NCI-H446 (cell line): ENCODE measurements at places on chromosomes 4 and X.

GRCh38 chr4:135249024-135249423 is 1047.4 kb upstream of the PABPC4L start:
- DNase-seq, result no peak

GRCh38 chr4:66688674-66689073 is 856.6 kb downstream of the CENPC start:
- peak; percentile 51 for DNase-seq

- no peak for DNase-seq
These were observed 72.2 kb downstream of the FAM184B start for GRCh38 chr4:17708992-17709762.

- DNase-seq, result no peak
These were observed 39.2 kb downstream of the SGMS2 start for GRCh38 chr4:107863850-107864371.

DNA sequence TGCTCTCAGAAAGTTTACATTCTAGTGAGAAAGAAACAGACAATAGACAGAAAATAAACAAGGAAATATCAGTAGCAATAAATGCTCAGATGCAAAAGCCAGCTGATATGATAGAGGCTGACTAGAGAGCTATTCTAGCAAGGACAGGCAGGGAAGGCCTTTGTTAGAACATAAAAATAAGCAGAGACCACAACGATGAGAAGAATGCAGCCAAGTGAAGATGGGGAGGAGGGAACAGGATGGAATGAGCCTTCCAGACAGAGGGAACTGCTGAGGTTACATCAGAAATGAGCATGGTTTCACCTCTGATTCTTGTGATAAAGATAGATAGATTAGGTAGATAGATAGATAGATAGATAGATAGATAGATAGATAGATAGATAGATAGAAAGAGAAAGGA is 7.6 kb upstream of the SOWAHB start:
- DNase-seq, result no peak

- DNase-seq, result no peak
These were observed 411.1 kb downstream of the TRIML1 start for GRCh38 chr4:188550296-188550695.

GRCh38 chrX:1883772-1884171 is 268.9 kb downstream of the ASMT start:
- DNase-seq, result no peak

DNA sequence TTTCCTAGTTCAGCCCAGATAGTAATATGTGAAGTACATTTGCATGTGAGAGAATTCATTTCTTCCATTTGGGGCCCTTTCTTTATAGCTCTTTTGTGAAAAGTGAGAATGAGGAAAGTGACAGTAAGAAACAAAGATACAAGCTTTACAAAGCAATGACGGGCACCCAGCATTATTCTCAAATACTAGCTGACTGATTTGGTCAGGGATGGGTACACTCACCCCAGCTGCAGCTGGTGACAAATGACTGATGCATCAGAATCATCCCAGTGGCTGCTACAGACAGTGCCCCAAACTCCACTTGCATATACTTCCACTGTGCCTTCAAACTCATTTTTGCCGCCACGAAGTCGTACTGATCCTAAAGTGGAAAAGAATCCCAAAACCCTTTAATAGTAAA is 14.8 kb downstream of the PRSS12 start:
- DNase-seq, result no peak

DNA sequence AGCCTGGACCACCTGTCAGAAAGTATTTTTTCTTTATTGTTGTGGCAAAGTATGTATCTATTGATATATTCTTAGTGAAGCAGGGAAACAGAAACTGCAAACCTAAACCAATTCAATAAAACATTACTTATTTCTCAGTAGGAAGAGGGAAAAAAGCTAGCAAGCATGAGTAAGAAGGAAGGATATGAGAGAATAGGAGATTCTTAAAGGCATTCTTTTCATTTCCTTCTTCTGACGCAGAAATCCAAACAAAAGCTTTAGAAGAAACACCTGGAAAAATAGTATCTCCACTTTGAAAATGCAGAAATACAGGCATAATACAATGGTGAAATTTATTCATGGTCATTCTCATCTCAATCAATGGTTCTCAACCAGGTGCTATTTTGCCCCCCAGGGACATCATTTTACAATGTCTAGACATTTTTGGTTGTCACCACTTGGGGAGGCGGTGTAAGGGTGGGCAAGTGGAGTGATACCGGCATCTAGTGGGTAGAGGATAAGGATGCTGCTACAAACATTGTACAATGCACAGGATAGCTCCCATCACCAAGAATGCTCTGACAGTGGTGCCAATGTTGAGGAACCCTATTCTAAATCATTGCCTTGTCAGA is 21.7 kb upstream of the ATXN3L start:
- no peak for DNase-seq

- no peak for DNase-seq
These were observed 37.1 kb upstream of the TRPC3 start for GRCh38 chr4:121988950-121989349.

DNA sequence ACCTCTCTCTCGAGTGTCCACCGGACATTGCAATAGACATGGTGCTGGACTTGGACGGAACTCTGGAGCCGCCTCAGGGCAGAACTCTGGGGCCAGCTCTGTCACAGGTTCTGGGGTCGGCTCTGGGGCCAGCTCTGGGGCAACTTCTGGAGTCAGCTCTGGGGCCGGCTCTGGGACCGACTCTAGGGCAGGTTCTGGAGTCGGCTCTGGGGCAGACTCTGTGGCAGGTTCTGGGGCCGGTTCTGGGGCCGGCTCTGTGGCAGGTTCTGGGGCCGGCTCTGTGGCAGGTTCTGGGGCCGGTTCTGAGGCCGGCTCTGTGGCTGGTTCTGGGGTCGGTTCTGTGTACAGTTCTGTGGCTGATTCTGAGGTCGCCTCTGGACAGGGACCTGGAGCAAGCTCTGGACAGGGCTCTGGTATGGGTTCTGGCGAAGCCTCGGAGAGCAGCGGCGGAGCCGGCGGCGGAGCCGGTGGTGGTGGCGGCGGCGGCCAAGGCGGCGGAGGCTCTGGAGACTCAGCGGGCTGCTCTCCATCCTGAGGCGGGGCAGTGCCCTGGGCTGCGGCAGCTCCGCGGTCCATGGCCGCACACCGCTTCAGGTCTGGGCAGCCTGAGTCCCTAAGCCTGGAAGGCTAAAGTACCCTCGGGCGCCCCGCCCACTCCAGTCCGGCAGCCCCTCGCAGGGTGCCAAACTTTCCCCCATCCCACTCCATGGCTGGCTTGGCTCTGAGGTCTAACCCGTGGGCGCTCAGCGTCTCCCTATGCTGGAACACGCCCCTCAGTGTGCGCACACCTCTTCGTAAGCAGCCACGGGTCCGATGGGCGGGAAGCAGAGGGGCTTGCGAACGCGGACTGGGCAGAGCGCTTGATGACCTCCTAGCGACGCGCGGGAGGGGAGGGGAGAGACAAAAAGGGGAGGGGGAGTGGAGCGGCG is at the start of gene DGKK:
TSS of gene DGKK (minus strand) at position 723 of the 929 bp plus-strand sequence. CDS start at position 576, 147 bp downstream.
- DNase-seq, result no peak

GRCh38 chr4:140269369-140269768 is 104.1 kb upstream of the SCOC start:
- no peak for DNase-seq

DNA sequence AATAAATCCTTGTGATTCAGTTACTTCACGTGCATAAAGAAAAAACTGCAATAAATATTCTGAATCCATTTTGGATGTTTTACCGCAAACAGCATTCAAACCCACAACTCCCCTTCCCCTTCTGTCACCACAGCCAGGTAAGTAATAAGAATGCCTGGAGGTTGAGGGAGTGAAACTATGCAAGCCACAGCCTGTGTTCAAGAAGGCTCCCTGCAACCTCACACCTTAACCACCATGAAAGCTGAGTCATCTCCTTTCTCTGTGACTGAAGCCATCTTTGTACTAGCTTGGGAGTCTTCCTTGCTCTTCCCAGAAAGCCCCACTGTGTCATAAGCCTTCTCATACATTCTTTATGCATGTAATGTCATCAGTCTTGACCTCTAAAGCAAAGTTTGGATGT is 297.0 kb upstream of the PUDP start:
- DNase-seq, result no peak

- DNase-seq, result no peak
These were observed 76.8 kb downstream of the FAM114A1 start for GRCh38 chr4:38944440-38944839.

DNA sequence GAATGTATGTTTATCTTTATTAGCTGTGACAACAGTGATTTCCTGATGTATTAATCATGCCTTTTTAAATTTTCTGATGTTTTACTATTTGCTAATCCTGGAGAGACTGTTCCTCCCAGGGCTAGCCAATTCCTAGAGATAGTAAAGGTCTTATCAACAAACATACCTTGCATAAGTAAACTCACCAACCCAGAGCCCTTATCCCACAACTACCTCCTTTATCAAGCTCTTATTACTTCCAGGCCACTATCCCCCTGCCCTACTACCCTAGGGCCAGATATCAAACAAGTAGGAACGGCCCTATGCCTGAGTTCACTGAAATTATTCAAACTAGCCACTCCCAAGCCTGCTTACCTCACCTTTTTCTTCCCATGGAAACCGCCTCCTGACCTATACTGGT is 58.2 kb upstream of the NPNT start:
- DNase-seq, result no peak

DNA sequence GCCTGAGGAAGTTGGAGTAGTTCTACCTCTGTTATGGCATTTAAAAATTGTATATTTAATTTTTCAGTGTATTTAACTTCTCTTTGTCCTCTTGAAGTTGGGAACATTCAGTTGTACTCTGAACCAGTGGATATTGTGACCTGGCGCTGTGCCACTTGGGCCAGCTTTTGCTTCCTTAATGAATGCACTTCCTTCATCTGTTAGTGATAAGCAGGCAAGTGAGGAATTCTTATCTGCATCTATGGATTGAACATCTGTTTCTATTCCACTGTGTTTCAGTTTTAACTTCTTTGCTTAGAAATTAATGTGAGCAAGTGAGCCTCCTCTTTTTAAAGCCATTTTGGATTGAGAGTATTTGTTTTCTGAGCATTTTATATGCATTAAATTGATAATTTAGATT is 128.3 kb downstream of the UCHL1 start:
- no peak for DNase-seq

GRCh38 chr4:152074573-152074972 is 313.8 kb upstream of the GATB start:
- no peak for DNase-seq

DNA sequence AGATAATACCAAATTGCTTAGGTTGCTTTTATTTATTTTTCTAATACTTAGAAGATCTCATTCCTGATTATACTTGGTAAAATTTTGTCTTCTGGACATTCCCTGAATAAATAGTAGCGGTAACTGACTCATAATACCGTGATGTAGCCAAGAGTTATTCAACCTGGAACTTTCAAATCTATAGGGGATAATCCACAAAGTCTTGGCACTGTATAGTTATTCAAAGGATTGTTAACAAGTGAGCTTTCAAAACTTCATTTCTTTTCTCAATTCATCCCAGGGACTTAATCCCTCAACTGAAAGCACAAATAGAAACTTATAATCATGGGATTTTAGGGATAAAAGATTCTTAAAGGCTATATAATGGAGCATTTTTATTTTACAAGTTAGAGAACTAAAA is 1383.3 kb downstream of the FAM133A start:
- DNase-seq, result no peak

GRCh38 chrX:20479896-20480295 is 213.2 kb upstream of the RPS6KA3 start:
- no peak for DNase-seq

DNA sequence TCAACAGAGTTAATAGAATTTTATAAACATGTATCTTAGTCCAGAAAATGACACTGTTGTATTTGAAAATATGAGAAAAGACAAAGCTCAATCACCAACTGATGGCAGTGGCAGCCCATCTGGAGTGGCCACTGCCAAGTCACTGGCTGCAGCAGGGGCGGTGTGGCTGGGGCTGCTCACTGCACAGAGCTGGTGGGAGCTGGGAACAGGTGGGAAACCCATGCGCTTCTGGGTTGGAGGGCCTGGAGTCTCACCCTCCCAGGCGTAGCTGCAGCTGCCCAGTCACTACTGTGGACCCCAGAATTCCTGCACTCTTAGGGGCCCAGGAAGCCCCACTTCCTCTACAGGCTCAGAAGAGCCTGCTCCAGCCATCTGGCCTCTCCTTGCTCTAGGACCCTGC is 251.8 kb upstream of the NDST4 start:
- DNase-seq, result no peak

DNA sequence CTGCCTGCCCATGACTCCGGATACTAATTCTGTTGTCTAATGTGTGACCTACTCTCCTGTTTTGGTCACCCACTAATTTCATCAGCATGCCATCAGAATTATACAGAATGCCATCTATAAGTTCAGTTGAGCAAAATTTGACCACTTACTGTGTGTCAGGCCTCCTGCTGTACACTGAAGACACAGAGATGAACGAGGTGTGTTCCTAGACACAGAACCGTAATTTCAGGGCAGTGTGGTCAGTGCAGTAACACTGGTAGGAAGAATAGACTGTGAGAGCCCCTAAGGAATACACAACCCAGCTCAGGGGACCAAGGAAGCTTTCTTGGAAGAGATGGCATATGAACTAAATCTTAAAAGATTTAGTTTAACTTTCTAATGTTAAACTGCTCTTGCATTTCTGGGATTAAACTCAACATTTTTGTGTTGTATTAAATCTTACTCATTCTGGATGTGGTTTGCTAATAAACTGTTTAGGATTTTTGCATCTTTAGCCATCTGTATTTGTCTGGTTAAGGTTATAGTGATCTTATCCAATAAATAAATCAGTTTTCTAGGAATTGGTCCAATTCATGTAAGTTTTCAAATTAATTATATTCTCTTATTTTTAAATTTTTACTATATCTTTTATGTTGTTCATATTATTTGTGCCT is 34.3 kb downstream of the KANTR start:
- no peak for DNase-seq
